ENCODE measurements at places on chromosomes 16 and 17.

GRCh38 chr16:79401157-79401556 lies 199.4 kb downstream of the MAF start:
- no peak for DNase-seq

DNA sequence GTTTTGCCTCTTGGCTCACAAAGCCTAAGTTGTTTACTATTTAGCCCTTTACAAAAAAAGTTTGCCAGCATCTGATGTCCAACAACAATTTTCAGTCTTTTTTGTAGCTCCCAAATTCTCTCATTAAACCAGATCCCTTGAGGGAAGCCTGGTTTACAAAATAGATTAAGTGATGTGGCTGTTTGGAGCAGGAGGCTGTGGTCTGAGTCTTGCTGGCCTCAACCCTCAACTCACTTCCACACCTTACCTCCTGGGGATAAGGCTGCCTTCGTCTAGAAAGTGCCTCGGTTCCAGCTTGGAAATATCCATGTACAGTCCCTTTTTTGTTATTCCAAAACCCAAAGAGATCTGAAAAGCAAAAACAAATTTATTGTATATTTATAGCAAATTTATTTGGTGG lies 138.4 kb downstream of the WWOX start:
- no peak for DNase-seq

DNA sequence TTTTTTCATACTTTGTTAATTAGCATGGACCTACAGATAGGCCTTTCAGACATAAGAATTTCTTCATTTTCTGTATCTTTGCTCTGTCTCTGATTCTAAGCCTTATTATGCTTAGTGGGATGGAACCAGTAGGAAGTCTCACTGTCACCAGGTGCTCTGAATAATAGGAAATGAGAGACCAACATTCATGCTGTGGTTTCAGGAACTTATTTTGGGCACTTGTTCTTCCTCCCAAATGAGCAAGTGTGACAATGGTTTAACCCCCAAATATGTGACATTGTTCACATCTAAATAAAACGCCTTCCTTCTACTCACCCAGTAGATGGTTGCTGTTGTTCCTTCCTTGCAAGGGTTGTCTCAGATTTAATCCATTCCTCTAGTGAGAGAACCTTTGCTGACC lies 100.2 kb downstream of the SYCE1L start:
- DNase-seq = no peak

- DNase-seq = no peak
Observed at GRCh38 chr16:75248142-75248535, 3.3 kb downstream of the BCAR1 start.

DNA sequence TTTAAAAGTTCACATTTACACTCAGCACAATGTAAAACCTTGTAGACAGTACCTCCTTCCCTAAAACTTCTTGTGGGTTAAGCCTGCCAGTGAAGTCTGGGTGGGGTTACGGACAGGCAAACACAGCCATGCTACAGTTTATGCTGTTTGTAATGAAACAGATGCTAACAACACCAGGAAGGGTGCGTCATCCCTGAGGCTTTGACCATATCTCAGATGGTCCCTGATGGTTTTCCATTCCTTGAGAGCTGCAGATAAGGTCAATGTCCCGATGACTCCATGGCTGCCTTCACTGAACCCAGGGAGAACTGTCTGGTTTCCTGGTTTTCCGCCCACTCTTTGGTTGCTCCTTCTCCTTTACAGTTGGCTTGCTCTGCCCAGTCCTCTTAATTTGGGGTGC lies 29.1 kb downstream of the GAS7 start:
- no peak for DNase-seq

- DNase-seq = no peak
Observed at GRCh38 chr17:48592577-48592976, 1.0 kb downstream of the HOXB5 start.

DNA sequence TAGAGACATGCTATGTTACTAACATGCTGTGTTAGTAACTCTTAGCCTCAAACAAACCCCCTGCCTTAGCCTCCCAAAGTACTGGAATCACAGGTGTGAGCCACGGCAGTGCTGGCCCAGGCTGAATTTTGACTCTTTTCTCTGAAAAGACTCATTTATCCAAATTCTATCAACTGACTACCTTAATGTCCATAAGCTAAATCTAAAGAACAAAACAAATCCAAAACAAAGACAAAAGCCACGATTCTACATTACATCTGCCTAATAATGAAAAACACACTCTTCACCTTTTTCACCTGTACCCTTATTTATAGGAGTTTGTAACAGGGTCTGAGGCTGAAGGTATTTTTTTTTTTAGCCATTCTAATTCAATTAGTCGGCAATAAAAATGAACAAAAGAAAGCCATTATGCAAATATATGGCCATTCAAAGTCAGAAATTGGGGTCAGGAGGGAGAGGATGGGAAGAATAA lies 432.5 kb downstream of the RBFOX1 start:
- no peak for DNase-seq

DNA sequence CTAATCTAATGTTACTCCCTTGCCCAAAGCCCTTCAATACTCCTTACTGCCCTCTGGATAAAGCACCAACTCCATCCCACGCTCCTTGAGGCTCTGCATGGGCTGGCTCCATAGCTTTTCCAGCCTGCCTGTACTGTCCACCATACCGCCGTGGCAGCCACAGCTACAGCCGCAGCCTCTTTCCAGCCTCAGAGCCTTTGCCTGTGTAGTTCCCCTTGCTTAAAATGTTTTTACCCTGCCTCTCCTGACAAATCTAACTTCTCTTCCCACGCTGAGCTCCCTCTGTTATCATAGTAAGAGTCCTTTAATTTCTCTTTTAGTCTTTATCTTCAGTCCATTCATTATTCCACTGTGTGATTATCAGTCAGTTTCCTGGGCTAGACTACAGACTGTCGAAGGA lies 22.0 kb downstream of the TEX14 start:
- no peak for DNase-seq

DNA sequence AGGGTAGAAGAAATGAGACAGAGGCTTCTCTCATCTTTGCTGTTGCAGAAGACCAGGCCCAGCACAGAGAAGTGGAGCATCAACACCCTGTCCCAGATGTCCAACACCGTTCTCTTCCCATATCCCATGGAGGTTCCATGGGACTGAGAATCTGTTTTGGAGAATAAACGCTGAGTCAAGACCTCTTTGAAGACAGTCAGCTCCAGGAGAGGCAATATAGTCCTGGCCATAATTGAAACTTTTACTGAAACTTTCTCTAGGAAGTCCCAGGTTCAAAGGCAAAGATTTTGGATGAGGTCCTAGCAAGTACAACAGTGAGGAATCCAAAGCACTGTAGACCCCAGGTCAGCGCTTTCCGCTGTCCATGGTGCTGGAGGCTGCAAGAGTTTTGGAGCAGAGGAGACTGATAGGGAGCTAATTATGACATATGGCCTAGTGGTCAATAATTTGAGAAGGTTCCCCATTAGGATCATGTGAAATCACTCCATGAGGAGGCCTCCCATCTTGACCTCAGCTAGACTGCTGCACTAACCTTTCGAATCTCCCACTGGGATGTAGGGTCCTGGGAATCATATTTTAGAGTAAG lies 36.0 kb downstream of the OSBPL7 start:
- DNase-seq = peak; percentile 23

- DNase-seq = no peak
Observed at GRCh38 chr16:69166221-69166833, 20.6 kb upstream of the SNTB2 start.

DNA sequence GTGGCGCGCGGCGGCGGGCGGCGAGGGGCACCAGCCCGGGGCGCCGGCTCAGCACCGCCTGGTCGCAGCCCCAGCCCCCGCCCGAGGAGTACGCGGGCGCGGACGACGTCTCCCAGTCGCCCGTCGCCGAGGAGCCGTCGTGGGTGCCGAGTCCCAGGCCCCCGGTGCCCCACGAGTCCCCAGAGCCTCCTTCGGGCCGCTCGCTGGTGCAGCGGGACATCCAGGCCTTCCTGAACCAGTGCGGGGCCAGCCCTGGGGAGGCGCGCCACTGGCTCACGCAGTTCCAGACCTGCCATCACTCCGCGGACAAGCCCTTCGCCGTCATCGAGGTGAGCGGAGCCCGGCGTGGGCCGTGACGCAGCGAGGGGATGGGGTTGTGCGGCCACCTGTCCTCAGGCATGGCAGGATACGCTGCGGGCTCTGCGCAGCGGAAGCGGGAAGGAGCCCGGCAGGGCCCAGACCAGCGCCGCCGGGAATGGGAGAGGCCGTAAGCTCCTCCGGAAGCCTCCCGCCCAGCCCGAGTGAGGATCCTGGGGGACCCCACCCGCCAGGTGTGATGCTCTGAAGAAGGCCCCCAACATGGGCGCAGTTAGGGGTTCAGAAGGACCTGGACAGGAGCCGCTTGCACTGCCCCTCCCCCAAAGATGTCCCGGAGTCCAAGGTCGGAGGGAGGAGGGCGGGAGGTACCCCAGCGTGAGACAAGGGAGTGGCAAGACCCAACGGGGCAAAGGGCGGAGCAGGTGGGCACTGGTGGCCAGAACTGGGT lies 522 bp downstream of the NAGS start:
- DNase-seq = peak; percentile 87

GRCh38 chr17:81961087-81961511 lies at the start of gene NOTUM:
Gene NOTUM, minus strand, starts transcription at chr17:81961187. Its CDS starts 278 bp downstream, at chr17:81960909.
- DNase-seq = no peak

GRCh38 chr16:4814542-4815173 lies 12.2 kb upstream of the ROGDI start:
- peak; percentile 65 for DNase-seq

DNA sequence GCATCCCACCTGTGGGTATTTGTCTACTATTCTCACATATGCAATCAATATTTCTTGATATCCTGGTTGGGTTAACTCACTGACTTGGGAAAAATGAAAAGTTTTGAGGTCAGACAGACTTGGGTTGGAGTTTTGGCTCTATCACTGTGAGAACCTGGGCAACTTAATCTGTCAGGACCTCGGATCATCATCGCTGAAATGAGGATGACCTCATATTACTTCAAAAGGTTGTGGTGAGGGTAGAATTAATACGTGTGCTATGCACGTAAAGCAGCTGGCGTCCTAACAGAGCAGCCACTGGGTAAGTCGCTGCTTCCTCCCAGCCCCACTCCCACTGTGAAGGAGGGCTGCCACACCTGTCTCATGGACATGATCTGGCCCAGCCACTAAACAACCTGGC lies 57.3 kb downstream of the COG7 start:
- no peak for DNase-seq

- no peak for DNase-seq
Observed at GRCh38 chr17:80826346-80826954, 165.2 kb upstream of the CHMP6 start.

- DNase-seq = no peak
Observed at GRCh38 chr16:75947626-75948239, 221.4 kb upstream of the CPHXL start.

DNA sequence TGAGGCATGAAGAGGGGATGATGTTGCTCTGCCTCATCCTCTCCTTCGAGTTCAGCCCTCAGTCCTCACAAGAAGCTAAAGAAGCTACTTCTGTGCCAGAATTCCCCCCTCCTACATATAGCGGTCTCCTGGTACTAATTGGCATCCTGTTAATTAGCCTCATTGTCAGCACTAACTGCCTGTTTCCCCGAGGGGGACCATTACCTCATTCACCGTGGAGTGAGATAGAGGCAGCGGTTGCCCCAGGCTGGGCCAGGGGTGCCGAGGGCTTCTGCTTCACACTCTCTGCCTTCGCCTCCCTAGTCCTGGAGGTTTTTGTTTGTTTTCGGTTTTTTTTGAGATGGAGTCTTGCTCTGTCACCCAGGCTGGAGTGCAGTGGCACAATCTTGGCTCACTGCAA lies 5.7 kb upstream of the MINK1 start:
- no peak for DNase-seq

DNA sequence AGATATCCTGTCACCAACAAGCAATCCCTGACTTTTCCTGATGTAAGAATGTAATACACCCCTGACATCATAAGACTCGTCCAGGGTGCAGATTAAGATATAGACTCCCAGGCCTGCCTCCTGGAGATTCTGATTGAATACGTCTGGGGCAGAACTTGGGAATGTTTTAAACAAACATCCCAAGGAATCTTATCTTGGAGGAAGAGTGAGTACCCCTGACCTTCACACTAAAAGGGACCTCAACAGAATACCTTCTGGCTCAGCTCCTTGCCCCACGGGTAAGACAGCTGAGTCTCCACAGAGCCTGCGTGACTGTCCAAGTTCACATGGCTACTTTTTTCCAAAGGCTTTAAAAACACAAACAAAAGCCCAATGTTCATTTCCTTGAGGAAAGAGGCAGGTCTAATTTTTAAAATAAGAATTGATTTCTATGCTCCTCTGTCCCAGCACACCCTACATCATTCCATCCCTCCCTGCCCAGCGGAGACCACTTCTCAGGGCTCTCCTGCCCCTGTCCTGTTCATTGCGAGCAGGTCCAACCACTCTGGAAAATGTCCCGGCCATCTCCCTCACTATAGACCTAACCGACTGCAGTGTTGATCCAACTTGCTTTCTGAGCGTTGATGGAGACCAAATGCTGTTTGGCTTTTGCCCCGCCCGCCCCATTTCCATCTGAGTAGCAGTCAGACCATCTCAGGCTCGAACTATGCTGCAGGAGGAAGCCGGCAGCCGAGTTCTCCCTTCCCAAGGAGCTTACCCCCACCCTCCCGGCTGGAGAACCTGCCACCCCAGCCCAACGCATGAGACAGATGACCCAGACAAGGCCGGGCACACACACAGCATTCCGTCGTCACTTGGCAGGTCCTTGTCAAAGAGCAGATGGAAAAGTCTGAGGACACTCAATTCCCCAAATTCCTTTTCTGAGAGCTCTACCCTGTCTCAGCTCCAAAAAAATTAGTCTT lies 44.1 kb upstream of the MYH10 start:
- DNase-seq = no peak

- DNase-seq = no peak
Observed at GRCh38 chr16:83458612-83459011, 349.2 kb upstream of the HSBP1 start.

- no peak for DNase-seq
Observed at GRCh38 chr16:79009896-79010295, 590.6 kb downstream of the MAF start.

DNA sequence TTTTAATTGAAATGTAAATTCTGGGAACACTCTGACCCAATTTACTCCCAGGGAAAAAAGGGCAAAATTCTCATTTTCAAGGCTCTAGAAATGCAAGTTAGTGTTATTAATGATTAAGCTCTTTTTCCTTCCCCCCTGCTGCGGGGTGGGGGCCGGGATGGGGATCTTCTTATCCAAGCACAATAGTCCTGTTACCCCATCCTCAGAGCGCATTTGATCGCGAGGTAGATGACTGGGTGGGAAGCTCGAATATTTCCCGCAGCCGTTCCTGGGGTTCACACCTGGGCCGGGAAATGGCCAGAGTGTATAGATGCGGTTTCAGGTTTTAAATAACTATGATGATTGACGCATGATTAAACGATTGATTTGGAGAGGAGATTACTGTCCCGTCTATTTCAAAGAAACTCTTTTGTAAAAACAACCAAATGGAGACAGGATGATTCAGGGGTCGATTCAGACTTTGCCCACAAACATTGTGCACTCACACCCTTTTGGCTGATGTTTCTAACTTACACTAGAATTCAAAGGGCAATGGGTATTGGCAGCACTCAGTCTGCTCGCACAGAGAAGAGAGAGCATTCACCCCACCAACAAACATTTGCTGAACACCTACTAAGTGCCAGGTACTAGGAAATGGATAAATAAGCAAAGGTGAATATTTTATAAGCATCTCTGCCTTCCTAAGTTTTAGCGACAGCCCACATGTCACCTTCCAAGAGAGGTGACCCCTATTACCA lies 55.0 kb downstream of the SALL1 start:
- peak; percentile 73 for DNase-seq

GRCh38 chr17:27257031-27257357 lies 36.9 kb upstream of the WSB1 start:
- DNase-seq = no peak
